ENCODE measurements at places on chromosomes 5 and 9. TPM values are rescaled to one million over a fixed set of nuclear protein-coding genes. Genes with fewer than 3 reads are reported as not detected.

PCDHGA3 gene
- total RNA-seq, result 0.15 TPM

DNA sequence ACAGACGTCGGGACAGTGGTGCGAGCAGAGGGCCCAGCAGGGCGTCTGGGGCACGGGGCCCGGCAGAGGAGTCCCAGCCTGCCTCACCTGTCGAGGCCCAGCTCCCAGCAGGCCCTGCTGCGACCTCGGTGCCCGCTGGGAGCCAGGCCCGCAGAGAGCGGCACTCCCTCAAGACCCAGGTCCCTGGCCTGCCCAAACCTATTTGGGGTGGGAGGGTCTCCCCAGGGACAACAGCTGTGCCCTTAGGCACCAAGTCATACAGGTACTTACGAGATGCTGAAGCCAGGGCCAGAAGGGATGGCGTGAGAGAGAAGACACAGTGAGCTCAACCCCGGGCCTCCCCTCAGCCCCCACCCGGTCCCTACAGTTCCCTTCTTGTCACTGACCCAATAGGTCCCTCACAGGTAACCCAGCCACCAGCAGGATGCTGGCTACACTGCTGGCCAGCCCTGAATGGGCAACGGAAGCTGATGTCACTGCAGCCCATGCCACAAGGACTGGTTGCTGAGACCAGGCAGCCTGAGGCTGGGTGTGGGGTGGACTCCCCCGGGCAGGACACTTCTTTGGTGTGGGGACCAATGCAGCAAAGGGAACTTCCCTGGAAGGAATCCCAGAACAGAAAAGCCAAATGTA lies 3.7 kb downstream of the NSMF start:
- no peak for DNase-seq

DNA sequence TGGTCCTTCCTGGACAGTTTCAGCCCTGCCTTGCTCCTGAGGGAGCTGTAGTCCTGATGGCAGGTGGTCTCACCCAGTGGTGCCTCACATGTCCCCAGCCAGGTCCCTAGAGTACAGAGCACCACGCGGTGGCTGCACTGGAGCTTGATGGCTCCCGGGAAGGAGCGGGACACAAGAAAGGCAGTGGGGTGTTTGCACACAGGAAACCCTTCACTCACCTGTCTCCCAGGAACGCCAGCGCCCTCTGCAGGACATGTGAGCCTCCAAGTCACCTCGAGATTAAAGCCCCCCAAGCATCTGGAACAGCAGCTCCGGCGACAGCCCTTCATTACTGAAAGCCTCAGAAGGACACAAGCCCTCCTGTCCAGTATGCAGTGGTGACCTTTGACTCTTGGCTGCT lies 19.9 kb upstream of the TMEM250 start:
- peak; percentile 69 for DNase-seq

- no peak for DNase-seq
These were observed 18.9 kb downstream of the SLC22A5 start for GRCh38 chr5:132388244-132389050.

FBLL1 gene
- not detected for total RNA-seq

ZNF366 gene
- total RNA-seq, result not detected

DNA sequence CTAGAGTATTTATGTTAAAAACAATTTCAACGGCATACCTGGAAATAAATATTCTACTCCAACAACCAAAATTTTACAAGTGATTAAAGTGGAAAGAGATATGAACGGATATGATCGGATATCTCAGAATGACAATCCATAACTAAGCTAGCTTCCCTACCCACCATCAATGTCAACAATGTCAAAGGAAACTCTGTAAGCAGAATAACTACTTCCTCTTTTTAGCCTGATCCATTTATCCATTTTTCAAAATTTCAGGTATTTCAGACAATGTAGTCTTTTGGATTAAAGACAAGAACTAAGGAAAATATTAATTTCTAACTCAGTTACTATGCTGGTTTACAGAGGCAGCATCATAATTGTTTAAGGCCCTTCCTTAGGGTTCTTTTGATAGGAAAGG lies 188.7 kb downstream of the DENND1A start:
- no peak for DNase-seq

DNA sequence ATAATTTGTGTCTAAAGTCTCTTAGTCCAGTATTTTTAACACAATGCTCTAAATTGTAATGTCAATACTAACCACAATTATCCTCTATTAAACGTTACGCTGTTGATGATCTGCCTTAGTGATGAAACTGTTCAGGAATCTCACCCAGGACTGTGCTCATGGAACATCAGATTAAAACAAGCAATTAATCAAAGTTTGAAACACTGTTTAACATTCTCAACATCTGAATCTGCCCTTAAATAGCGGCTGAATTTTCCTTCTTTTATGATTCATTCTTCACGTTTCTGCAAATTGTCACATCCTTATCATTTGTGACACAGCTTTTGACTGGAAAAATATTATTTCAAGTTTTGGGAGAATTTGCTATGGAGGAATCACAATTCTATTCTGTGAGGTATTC lies 113.8 kb downstream of the MARCHF11 start:
- DNase-seq, result no peak

DNA sequence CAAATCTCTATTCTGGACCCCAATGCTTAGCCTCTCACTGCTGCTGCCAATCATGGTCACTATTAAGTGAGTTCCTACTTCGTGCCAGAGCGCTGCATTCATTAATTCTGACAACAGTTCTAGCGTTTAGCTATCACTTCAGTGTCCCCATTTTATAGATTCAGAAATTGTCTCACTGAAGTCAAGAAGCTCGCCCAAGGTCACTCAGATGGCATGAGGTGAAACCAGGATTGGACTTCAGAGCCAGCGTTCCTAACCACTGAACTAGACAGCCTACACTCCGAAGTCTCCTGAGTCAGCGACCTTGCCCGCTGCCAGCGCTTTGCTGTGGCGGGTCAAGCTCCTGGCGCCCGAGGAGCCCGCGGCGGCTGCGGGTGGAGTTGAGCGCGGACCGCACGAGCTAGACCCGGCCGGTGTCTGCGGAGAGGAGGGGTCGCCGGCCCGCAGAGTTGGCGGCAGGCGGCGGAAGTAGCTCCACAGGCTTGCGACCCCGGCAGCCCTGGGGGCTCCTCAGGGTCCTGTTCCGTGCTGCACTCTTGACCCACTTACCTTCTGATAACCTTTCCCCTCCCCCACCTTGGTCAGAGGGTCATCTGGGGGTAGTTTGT lies 2.1 kb upstream of the GABRB2 start:
- no peak for DNase-seq

DNA sequence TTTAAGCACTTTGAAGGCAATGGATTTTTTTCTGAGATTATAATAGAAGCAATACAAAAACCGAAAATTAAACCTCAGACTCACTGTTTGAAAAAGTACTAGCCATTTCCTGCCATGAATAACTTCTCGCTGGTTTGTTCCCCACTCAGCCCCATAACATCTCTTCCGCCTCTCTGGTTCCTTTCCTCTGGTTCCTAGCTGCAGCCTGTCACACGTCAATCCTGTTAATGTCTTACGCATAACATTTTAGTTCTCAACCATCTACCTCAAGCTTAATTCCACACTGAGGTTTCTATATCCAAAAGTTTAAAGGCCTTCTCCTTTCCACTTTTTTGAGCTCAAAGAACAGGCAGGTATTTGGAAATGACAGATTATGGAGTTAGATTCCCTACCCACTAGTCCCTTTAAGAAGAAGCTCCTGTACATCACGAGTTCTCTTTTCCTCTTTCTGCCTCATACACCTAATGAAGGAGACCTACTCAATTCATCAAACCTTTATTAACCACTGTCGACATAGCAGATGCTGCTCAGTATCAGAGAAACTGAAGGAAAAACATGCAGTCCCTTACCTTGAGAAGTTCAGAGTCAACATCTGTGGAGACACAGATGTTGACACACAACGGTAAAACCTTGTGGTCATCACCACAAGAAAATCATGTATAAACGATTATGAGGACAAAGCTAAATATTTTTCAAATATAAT lies 243.0 kb upstream of the PTGER4 start:
- peak; percentile 75 for DNase-seq

GRCh38 chr5:150188146-150188842 lies 1.6 kb upstream of the SLC6A7 start:
- DNase-seq, result no peak

NRG2 gene
- total RNA-seq, result 0.42 TPM

STRBP gene
- total RNA-seq, result 19.3 TPM

DNA sequence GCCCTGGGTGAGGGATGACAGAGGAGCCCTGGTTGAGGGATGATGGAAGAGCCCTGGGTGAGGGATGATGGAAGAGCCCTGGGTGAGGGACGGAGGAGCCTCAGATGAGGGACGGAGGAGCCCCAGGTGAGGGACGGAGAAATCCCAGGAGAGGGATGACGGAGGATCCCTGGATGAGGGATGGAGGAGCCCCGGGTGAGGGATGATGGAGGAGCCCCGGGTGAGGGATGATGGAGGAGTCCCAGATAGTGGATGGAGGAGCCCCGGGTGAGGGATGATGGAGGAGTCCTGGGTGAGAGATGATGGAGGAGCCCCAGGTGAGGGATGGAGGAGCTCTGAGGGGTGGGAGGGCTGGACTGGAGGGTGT lies 10.9 kb downstream of the PHF2 start:
- no peak for DNase-seq

GRCh38 chr9:71632776-71633175 lies 135.5 kb downstream of the CEMIP2 start:
- no peak for DNase-seq

DNA sequence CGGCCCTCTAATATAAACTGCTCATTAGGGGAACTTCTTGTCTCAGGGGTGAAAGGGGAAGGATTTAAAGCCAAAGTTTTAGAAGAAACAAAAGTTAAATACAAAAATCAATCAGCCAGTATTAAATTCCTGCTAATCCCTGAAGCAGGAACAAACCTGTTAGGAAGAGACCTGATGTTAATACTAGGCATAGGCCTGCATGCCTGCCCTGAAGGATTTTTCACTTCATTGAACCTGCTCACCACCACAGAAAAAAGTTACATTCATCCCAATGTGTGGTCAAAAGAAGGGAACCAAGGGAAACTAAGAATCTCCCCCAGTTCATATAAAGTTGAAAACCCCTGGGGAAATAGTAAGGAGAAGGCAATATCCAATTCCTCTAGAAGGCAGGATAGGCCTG lies 9.4 kb upstream of the RNF180 start:
- DNase-seq, result no peak

DNA sequence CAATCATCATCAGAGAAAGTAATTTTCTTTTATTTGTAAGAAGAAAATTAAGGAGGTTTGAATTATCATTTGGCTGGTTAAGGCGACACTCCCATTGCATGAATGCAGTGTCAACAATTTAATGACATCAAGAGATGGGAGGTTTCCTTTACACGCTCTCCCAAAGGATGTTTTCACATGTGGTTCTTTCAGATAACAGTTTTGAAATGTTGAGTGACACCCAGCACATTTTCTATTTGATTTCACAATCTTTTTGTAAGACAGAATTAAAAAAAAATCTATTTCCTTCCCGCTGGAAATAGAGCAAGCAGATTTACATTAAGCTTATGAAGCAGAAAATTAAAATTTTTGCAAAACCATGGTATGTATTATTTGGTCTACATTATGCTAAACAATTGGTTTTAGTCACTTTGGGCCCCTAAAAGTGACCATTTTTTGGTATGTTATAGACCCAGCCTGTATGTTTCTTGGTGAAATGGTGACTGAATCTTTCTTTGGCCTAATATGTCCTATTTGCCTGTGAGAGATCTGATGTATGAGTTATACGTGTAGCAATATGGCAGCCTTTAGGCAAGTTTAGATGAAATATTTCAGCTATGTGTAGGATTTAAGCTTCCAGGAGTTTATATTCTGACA lies 18.9 kb upstream of the ANKRD55 start:
- no peak for DNase-seq

DNA sequence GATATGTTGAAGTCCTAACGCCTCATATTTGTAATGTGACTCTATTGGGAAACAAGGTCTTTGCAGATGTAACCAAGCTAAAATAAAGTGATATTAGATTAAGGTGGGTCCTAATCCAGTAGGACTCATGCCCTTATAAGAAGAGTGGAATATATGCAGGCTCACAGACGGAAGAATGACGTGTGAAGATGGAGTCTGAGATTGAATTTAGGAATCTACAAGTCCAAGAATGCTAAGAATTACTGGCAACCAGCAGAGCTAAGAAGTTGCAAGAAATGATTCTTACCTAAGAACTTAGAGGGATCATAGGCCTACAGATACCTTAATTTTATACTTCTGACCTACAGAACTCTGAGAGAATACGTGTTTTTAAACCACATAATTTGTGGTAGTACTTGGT lies 350.0 kb upstream of the ST8SIA4 start:
- DNase-seq, result no peak

- no peak for DNase-seq
These were observed 33.0 kb upstream of the SV2C start for GRCh38 chr5:76050134-76050533.

- no peak for DNase-seq
These were observed 2265.3 kb upstream of the C9orf72 start for GRCh38 chr9:29838491-29839020.

GRCh38 chr9:22136461-22137096 lies 127.5 kb upstream of the CDKN2B start:
- DNase-seq, result no peak

DNA sequence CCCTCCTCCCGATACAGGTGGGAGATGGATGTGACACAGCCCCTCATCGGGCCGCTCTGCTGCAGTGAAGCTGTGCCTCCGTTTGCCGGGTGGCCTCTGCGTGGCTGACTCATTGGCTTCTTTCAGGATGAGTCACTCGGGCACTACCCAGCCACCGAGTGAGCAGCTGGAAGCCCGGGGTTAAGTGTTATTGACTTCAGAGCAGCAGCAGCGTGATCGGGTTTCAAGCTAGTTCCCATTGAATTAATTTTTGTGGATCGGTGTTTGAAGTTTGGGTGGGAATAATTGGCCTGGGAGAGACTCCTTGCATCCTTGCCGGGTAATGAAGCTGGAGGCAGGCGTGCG lies 266.4 kb upstream of the IRX4 start:
- no peak for DNase-seq

DNA sequence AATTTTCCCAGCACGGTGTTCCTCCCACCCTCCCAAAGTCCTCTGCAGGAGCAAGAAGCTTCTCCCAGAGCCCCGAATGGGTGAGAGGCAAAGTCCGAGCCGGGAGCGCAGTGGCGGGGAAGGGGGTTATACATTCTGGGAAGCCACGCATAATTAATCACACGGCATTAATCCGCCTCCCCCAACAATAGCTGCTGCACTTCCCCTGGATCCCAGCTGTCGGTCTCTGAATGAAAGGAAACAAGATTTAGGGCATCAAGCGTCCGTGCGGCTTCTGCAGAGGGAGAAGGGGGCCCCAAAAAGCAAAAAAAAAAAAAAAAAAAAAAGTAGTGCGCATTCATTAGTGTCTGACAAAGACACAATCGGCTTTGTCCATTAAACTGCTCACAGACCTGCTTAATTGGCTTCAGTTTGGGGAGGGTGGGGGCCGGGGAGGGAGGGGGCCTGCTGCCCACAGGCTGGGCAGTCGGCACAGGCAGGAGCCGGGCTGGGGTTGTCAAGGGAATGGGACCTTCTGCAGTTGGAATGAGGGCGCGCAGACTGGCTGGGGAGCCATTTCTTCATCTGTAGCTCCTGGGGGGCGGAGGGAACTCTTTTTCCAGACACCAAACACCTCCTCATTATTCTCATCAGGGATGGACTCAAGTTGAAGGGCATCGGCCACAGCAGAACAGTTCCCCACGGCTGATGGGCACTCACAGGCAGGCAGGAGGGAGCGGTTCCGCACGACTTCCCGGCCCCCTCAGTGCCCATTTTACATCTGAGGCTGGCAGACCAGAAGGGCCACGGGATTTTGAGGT lies 3.4 kb downstream of the NOTCH1 start:
- no peak for DNase-seq

All from activated CD8-positive, alpha-beta memory T cell treated with anti-CD3 and anti-CD28 coated beads, Interleukin-2, amount 10 ng/mL, durations not matched to agents 7 days and 5 days (primary cell).